ENCODE measurements at places on chromosomes 1 and 21. TPM values are rescaled to one million over a fixed set of nuclear protein-coding genes. Genes with fewer than 3 reads are reported as not detected.

PER3 gene
- total RNA-seq: 2.7 TPM

C1orf53 gene
- 2.6 TPM for total RNA-seq

ROR1 gene
- 5.5 TPM for total RNA-seq

C1orf35 gene
- 22.8 TPM for total RNA-seq

KIF17 gene
- 0.10 TPM for total RNA-seq

PFKL gene
- 49.8 TPM for total RNA-seq

SPATA45 gene
- total RNA-seq: not detected

DPT gene
- total RNA-seq: not detected

CLIC4 gene
- 169 TPM for total RNA-seq

APOBEC4 gene
- total RNA-seq: not detected

DENND1B gene
- 3.6 TPM for total RNA-seq

CR1 gene
- 0.16 TPM for total RNA-seq

KCNE2 gene
- not detected for total RNA-seq

CD1B gene
- 0.13 TPM for total RNA-seq

IGSF21 gene
- total RNA-seq: not detected

SPATA46 gene
- not detected for total RNA-seq

IQGAP3 gene
- total RNA-seq: 16.8 TPM

DNA sequence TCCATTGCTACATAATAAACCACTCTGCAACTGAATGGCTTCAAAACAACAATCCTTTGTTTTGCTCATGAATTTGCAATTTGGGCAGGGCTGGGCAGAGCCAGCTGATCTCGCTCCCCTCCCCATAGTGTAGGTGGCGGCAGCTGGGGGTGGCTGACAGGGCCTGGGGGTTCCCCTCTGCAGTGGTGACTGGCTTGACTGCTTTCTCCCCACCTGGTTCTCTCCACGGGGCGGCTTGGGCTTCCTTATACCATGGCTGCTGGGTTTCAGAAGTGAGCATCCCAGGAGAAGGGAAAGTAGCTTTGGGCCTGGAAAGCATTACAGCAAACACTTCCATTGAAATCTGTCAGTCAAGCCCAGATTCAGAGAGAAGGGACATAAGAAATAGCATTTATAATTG is 129.7 kb upstream of the ZBTB40 start:
- no peak for DNase-seq

DNA sequence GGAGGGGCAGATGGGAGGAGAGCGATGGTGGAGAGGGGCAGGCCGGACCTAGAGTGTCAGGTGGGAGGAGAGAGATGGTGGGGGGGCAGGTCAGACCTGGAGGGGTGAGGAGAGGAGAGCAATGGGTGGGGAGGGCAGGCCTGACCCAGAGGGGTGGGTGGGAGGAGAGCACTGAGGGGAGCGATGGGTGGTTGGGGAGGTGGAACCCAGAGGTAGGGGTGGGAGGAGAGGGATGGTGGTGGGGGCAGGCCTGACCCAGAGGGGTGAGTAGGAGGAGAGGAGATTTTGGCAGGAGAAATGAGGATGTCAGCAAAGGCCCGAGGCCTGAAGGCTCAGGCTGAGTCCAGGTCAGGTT is 157.3 kb upstream of the VAMP3 start:
- no peak for DNase-seq

- no peak for DNase-seq
These were observed 270.4 kb downstream of the HLX start for GRCh38 chr1:221149555-221150075.

DNA sequence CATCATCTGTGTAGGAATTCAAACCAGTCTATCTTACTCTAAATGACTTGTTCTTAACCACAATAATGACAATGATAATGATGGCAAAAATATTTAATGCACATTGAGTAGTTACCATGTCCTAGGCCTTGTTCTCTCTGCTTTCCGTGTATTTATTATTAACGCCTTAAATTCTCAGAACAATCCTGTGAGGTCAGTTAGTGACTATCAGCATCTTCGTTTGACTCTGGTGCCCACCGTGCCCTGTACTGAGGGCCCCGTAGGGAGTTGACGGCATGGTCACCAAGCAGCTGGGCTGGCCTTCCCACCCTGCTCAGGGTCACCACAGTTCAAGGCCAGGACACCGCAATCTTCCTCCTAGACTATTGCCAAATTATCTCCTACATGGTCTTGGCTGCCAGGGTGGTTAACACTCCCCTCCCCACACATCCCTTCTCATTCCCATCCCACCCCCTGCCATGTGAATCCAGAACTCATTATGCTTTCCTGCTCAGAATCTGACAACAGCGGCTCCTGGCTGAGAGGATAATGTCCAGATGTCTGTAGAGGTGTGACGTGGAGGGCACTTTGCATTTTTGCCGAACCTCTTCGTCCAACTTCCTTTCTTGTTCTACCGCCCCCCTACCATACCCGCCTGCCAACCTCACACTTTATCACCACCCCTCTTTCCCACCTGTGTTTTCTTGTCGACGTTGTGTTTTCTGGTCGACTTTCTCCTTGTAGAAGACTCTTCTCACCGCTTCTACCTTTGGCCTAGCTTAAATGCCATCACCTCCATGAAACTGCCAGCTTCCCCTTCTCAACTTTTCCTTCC is 33.4 kb downstream of the IGFN1 start:
- DNase-seq: no peak

GRCh38 chr21:40668555-40669275 is 178.2 kb downstream of the DSCAM start:
- no peak for DNase-seq

DNA sequence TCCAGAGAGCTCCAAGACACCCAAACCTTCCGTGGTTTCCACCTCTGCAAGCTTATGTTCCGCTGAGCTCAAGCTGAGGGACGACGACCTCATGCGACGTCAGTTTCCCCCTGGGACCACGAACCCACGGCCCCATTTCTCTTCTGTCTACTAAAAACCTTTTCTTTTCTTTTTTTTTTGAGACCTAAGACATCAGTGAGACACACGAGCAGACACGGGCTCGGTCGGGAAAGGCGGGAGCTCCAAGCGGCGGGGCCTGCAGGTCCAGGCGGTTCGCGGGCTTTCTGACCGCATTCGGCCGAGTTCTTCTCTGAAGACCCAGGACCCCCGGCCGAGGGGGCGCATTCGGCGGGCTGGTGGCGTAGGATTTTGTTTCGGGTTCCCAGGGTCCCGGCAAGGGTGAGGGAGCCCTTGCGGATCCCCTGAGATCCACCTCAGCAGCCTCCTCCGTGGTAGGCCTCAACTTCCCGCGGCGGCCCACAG is 402 bp downstream of the C21orf58 start:
- DNase-seq: no peak

DNA sequence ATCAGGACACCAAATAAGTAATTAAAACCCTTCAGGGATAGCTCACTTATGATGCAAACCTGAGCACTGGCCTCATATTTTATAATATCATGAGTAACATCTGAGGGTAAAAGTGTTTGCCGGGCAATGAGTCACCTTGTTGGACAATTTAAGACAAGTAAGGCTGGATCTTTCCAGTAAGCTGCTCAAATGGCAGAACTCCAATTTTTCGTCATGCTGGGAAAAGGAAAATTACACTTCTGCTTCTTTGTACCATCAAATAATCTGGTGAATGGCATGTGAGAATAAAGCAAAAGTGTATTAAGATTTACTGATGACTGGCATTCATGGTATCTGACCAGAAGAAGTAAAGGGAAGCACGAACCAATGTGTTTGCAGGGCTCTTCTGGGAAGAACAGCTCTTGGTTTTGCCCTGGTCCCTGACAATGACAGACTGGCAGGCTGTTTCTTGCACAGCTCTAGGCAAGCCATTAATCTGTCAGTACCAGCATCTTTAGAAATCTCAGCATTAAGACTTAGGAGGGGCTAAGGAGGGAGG is 392.2 kb downstream of the VAV3 start:
- no peak for DNase-seq

DNA sequence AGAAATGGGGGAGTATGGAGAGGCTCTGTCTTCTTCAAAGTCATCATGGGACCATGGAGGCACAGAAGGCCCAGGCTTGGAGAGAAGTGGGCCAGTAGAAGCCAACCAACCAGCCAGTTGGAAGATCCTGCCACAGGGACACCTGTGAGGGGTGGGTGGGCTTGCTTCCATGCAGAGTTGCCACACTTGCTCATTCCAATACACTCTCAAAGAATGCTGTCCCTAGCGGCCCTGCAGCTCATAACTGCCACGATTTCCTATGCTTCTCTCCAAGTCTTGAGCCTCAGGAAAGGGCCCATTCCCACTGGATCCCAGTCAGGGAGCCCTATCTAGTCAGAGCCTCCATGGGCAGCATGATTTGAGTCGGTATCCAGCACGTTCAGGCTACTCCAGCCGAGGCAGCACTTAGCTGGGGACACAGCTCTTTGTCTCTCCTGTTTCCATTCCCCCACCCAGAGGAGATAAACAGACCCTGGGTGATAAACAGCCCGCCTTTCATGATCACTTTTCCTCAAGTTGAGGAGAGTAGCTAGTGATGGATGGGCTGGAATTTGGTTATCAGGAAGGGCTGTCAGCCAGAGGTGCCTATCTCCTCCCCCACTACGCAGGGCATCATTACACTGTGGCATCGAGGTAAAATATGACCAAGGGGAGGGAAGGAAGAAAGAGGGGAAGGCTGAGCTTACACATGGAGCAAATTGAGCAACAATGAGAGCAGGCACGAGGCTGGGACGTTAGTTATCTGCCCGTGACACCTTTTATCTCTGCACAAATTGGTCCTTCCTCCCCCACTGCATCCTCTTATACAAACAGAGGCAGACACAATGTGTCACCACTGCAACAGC is 64.6 kb downstream of the ERI3 start:
- no peak for DNase-seq

- DNase-seq: no peak
These were observed 14.9 kb downstream of the NTPCR start for GRCh38 chr1:232965124-232965911.

GRCh38 chr1:46008585-46008984 is 123.8 kb downstream of the PIK3R3 start:
- no peak for DNase-seq

DNA sequence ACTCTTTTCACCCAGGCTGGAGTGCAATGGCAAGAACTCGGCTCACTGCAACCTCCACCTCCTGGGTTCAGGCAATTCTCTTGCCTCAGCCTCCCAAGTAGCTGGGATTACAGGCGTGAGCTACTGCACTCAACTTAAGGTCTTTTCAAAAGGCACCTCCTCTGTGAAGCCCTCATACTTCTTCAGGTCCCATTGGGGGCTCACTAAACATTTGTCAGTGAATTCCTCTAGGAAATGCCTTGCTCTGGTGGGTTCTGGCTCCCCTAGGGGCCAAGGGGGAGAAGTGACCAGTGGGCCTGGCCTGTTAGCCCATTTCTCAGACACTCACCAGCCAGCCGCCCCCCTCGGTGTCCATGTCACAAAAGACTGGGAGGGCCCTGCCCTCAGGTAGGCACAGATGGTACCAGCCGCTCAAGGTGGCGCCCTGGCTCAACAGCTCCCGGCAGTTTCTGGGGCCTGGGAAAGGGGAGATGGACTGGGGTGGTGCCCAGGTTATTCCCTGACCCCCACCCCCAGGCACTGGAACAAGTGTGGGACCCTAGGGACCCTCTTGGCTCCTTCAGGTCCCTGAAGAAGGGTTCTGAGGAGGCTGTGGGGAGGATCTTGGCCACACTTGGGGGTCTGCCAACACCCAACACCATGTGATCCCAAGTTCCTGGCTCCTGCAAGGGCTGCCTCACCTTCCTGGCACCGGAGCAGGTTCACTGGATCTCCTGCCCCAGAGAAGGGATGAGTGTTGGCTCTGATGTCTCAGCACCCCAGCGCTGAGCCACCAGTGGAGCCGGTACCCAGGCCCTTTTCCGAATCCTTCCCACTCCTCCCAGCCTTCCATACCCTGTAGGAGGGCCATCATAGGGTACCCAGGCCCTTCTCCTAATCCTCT is 1.6 kb downstream of the FCN3 start:
- DNase-seq: peak; percentile 32

- DNase-seq: peak; percentile 80
These were observed at the start of gene KIF26B for GRCh38 chr1:245154429-245155271. TSS of gene KIF26B (plus strand) at chr1:245154985. CDS start at chr1:245155425, 440 bp downstream.

GRCh38 chr21:34962586-34963222 is 86.4 kb downstream of the RUNX1 start:
- DNase-seq: no peak

GRCh38 chr1:8422510-8423268 is 104.8 kb downstream of the SLC45A1 start:
- peak; percentile 58 for DNase-seq

DNA sequence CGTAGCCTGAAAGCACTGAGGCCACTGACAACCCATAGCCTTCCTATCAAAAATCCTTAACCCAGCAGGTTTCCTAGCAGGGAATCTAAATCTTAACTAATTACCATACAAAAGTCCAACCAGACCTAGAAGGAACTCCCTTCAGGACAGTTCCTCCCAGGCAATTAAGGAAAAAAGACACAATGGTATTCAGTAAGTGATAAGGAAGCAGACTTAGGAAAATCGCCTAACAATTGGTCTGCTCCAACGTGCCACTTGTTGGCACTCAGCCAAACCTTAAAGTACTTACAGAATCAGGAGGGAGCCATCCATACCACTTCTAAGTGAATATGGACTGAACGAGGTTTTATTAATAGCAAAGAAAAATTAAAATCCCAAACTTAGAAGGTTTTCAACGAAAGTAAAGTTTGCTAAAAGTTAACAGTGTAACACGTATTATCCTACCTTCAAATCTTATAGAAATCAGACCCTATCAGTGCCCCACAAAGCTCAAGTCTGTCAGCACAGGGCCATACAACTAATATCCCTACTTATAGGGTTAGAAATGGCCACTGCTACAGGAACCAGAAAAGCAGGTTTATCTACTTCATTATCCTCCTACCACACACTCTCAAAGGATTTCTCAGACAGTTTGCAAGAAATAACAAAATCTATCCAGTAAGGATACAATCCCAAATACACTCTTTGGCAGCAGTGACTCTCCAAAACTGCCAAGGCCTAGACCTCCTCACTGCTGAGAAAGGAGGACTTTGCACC is 29.0 kb downstream of the SPATA6 start:
- DNase-seq: no peak

- DNase-seq: peak; percentile 93
These were observed at the start of gene USP25 for GRCh38 chr21:15729674-15730483. TSS of gene USP25 (plus strand) at chr21:15729982. CDS start at chr21:15730394, 412 bp downstream.

- no peak for DNase-seq
These were observed 78.7 kb downstream of the ZP4 start for GRCh38 chr1:237812061-237812460.

- DNase-seq: peak; percentile 57
These were observed 2.7 kb downstream of the C1QTNF12 start for GRCh38 chr1:1243807-1244191.

- DNase-seq: no peak
These were observed 41.8 kb upstream of the POU3F1 start for GRCh38 chr1:38088366-38088765.

- no peak for DNase-seq
These were observed 25.6 kb downstream of the MCOLN3 start for GRCh38 chr1:85022700-85023099.

DNA sequence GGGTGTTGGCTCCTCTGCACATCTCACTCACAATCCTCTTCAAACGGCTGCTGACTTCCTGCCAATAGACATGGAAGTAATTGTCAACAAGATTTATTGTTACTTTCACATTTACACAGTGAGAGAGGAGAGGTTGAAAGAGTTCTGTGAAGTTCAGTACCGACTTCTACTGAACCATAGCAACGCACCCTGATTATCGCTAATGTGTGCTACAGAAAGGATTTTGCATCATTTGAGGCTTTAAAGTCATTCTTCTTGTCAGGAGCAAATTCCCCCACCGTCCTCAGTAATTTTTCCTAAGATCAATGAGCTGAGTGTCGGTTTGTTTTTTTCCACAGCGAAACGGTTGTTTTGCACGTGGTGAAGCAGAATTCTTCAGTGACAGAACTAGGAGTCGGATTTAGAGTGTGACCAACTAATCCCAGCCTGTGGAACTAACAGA is 361.0 kb downstream of the ADGRL2 start:
- peak; percentile 23 for DNase-seq
